ENCODE measurements at places on chromosomes 1 and 21. TPM values are rescaled to one million over a fixed set of nuclear protein-coding genes. Genes with fewer than 3 reads are reported as not detected.

GRCh38 chr1:192553741-192554140 is 21.8 kb upstream of the RGS1 start:
- DNase-seq: no peak

CLCA4 gene
- not detected for total RNA-seq

LAX1 gene
- total RNA-seq: under 0.01 TPM

DNA sequence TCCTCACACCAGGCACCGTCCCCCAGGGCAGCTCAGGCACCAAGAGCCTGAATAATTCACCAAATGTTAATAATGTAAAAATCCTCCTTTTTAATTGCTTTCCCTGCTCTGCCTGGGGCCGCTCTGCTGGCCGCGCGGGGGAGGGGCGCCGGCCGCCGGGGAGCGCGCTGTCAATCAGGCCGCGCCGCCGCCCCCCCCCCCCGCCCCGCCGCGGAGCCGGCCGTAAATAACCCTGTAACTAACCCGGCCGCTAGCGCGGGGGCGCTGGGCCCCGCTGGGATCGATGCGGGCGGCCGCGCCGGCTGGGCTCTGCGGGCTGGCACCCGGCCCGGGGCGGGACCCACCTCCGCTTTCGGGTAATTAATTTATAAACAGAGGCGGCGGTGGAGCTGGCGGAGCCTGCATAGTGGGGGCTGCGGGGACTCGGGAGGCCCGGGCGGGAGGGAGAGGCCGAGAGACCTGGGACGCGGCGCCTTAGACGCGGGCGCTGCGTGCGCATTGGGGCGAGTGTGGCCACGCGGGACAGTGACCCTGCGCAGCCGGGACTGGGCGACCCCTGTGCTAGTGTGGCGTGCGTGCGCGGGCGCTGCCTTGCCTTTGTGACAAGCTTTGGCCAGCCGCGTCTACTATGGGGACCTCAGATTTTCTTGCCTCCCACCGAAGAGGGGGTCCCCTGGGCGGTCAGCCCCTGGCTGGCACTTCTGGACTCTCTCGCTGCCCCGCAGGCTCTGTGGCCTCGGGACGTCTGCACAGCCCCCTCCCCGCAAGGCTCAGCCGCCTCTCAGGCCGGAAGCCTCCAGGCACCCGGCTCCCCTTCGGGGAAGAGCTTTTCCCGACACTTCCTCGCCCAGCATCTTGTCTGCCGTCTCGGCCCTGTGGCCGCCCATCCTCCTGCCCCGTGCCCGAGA is 16.6 kb downstream of the SAMD11 start:
- DNase-seq: peak; percentile 73

DNA sequence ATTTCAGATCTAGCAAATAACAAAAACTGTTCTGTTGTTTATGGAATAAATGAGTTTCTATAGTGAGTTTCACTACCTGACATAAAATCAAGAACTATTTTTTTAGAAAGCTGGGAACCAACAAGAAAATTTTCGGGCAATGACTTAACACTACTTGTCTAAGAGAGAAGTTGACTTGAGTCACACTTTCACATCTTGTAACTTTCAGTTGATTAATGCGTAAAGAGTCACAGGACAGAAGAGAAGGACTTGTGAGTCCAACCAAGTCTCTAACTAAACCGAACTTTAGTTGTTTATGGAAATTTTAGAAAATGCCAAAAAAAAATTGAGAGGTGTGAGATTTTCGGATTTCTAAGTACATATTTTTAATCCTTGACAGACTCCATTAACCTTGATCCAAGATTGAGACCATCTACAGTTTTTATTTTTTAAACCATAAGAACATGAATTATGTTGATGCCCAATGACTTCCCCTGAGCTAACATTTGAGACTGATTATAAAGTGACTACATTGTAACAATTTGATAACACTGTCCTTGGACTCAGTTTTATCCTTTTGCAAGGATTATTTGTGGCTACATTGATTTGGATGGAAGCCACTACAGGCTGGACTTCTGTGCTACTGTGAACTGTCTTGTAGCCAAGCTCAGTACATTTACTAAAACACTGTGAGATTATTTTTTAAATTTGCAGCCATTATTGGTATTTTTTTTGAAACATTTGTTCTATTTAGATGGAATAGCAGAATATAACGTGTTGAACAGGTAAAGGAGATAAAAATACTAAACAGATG is 284.0 kb downstream of the PTPRC start:
- no peak for DNase-seq

DNA sequence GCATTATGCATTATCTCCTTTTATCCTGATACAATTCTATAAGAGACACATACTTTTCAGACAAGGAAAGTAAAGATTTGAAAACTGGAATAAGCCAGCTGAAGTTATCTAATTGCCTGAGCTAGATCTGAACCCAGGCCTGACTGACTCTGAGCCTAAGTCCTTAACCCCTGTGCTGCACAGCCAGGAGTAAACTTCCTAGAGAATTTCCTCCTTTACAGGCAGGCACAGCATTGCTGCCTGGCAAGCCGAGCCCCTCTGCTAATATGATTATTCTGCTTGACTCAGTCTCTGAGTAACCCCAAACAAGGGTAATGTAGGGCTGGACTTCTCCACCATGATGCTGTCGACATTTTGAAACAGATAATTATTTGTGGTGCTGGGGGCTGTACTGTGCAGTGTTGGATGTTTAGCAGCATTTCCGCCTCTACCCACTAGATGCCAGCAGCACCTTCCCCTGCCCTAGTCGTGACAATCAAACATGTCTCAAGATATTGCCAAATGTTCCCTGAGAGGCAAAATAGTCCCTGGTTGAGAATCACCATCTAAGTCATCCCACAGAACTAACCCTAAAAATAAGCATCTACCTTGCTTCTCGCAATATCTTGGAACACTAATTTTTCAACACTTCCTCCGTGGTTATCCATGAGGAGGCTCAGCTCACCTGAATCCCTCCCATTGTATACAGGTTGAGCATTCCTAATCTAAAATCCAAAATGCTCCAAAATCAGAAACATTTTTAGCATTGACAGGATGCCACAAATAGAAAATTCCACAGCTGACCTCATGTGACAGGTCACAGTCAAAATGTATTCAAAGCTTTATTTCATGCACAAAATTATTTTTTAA is 18.5 kb downstream of the CAMK1G start:
- DNase-seq: peak; percentile 43

ZBTB8OS gene
- 44.5 TPM for total RNA-seq

DNA sequence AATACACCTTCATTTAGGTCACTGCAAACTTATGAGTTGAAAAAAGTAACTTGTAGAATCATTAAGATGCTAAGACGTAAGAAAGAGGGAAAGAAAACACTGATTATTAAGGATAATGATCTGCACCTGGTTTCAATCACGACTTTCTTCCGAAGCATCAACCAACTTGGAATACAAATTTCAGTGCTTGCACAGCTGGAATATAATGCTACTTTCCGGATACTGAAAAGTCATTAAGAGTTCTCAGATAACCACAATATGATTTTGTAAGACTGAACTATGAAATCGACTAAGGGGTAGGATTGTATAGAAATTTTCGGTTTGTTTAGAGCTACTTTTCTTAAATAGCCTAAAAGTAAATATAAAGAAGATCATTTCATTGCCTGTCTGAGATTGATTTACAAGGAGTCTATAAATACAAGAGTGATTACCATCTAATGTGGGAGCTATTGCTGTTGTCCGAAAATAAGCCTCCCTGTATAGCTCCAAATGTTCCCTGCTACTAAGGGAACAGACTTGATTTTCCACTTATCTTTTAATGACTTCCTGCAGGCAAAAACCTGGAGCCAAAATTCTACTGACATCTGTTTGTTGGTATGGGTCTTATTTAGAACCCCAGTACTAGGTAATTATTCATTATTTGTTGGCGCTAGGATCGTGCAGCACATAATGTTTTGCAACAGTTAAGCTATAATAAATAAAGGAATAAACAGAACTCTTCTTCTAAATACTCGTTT is 673.3 kb downstream of the KCNT2 start:
- DNase-seq: no peak

SV2A gene
- 19.4 TPM for total RNA-seq

GRCh38 chr1:179091691-179092165 is 9.9 kb downstream of the TOR3A start:
- DNase-seq: peak; percentile 86

- DNase-seq: no peak
These were observed 15.8 kb upstream of the NPHP4 start for GRCh38 chr1:6008084-6008415.

DNA sequence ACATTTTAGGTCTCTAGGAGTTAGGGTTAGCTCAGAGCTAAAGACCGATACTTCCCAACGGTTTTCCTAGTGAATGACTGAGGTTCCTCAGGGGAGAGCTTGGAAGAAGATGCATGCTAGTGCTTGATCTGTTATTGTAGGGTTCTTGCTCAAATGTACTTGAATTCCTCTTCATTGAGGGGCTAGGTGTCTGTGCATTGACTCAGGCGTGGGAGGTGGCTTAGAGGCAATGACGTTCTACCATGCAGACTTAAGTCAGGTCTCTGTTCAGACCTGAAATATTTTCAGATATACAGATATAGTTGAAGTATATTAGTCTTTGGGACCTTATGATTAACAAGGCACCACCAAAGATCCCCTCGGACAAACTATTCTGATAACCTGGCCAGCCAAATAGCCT is 23.5 kb downstream of the S100A10 start:
- DNase-seq: no peak

- DNase-seq: no peak
These were observed 554.6 kb downstream of the SMYD3 start for GRCh38 chr1:245952383-245953026.

DNA sequence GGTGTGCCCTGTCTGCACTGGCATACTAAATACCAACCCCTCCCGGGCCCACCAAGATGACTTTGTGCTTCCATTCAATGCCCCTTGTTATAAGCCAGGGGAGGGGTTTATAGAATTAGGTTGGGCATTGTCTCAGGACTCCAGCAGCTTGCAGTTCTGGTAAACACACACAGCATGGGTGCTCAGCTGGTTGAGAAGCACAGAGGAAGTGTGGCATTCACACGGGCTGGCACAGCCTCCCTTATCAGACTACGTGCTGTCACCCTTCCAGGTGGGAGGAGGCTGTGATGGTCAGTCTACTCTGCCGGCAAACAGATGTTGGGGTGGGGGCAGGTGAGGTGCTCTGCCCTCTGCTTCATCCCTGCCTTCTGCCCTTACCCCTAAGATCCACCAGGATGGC is 15.0 kb upstream of the SLC6A17 start:
- DNase-seq: no peak

MTF2 gene
- total RNA-seq: 31.1 TPM

DNA sequence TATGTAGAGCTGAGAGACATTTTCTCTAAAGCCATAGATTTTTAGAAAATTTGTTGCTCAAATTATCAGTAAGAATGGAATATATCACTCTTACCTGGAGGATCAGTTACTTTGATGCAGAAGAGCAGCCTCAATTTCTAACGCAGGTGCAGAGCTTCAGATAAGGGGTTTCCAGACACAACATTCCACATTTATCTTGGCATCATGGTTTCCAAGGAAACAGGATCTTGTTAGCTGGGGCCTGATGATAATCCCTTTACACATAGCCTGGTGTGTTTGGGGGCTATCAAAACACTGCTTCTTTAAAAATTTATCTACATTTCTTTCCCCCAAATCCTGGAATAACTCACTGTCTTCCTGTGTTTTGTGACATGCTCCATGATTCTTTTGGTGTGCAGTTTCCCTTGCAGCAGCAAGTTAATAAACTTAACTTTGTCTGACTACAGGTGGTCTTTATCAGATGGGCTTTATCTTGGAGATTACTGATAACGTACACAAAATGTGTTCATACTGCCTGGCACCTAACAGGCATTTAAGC is 2.7 kb upstream of the STX12 start:
- DNase-seq: no peak

GRCh38 chr1:38508232-38508631 is 351.3 kb downstream of the RRAGC start:
- DNase-seq: no peak

ANKRD65 gene
- 1.6 TPM for total RNA-seq

RIT1 gene
- 54.8 TPM for total RNA-seq

- no peak for DNase-seq
These were observed 12.2 kb downstream of the TMEM53 start for GRCh38 chr1:44661781-44662682.
